ENCODE measurements at places on chromosomes 16 and 17.

- DNase-seq, result no peak
These were observed 142.3 kb upstream of the ZFHX3 start for GRCh38 chr16:73190256-73190655.

- DNase-seq, result no peak
These were observed 8.7 kb downstream of the SMURF2 start for GRCh38 chr17:64653325-64653984.

- DNase-seq, result no peak
These were observed 80.8 kb upstream of the HSBP1 start for GRCh38 chr16:83727018-83727417.

DNA sequence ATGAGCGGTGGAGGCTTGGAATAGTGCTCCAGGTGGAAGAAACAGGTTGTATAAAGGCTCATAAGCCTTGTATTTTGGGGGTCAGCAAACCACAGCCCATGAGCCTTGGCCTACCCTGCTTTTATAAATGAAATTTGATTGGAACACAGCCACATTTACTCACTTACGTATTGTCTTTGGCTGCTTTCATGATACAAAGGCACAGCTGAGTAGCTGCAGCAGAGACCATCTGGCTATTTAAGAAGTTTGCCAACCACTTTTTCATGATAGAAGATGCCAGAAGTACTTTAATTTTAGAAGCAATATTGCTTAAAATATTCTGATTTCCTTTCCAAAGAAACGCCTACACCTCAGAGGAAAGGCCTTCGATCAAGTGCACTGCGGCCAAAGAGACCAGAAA lies 73.8 kb downstream of the C17orf58 start:
- no peak for DNase-seq

GRCh38 chr17:47878203-47879027 lies 17.6 kb upstream of the SP2 start:
- DNase-seq, result no peak

- DNase-seq, result no peak
These were observed 17.1 kb downstream of the RAI1 start for GRCh38 chr17:17698371-17698770.
